ENCODE measurements at places on chromosomes 16 and 17.

DNA sequence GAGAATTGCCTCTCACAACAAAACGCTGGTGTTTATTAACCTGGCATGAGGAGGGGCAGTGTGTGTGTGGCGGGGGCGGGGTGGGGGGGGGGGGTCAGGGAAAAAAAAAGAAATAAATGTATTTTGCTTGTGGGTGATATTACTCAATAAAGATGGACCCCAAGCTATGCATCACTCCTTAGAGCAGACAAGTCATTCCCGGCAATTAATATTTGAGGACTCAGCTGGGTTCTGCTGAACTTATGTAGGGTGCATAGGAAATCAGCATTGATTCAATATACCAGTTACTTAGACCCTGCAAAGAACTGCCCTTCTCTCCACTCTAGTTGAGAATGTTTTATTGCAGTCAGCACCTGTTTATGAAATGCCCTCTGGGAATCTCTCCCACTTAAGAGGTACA is 206.2 kb upstream of the MAF start:
- DNase-seq = no peak

- DNase-seq = no peak
Measured at GRCh38 chr16:82580298-82580890, 46.4 kb upstream of the CDH13 start.

GRCh38 chr16:12575288-12575687 is 228.4 kb downstream of the CPPED1 start:
- no peak for DNase-seq

- DNase-seq = no peak
Measured at GRCh38 chr17:33786478-33786877, 468.6 kb upstream of the CCL2 start.

- DNase-seq = no peak
Measured at GRCh38 chr16:30490210-30490609, 17.7 kb downstream of the ITGAL start.

- DNase-seq = no peak
Measured at GRCh38 chr16:89574681-89575246, 794 bp upstream of the CPNE7 start.

- no peak for DNase-seq
Measured at GRCh38 chr17:66248285-66248684, 19.1 kb upstream of the APOH start.

DNA sequence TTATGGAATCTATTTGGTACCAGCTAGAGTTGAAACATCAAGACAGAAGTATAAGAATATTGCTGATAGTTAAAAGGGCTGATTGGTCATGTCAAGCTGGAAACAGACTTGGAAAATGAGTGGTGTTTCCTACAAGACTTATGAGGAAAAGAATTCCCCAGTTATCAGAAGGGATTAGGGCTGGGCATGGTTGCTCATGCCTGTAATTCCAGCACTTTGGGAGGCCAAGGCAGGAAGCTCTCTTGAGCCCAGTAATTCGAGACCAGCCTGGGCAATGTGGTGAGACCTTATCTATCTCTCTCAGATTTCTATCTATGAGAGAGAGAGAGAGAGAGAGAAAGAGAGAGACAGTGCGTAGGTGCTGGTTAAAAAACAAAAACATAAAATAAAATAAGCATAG is 139.5 kb upstream of the PMFBP1 start:
- no peak for DNase-seq

- no peak for DNase-seq
Measured at GRCh38 chr17:17087424-17088015, 45.3 kb downstream of the MPRIP start.

GRCh38 chr17:31556969-31557645 is 165.6 kb downstream of the RAB11FIP4 start:
- DNase-seq = no peak

DNA sequence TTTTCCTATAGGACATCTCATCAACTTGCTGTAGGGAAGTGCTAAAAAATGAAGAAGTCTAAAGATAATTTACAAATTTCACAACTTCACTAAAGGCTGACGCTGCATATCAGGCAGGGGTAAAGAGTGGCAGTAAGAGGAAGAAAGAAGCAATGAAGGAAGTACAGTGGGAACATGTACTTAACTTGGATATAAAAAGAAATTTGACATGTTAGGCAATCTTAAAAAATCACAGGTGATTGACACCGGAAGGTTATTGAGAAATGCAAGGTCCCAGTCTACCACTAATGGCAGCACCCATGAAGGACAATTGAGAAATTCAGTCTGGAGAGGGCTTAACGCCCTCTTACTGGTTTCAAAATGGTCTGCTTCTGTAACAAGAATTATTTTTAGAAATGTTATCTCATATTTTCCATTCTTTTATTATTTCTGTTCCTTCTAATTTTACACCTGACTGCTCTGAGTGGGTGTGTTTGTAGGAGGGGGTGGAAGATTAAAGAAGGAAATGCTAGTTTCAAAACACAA is 358.1 kb downstream of the KCNJ2 start:
- no peak for DNase-seq

GRCh38 chr17:66942451-66943264 is 21.8 kb upstream of the CACNG4 start:
- no peak for DNase-seq

DNA sequence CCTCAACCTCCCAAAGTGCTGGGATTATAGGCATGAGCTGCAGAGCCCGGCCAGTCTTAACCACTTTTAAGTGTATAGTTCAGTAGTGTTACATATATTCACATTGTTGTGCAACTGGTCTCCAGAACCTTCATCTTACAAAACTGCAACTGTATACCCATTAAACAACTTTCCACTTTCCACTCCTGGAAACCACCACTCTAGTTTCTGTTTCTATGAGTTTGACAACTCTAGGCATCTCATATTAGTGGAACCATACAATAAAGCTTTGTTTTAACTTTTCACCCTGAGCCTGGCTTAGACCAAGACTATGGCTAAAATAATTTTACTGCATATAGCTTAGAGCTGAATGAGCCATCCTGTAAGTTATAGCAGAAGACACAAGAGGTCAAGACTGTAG is 108.0 kb upstream of the GOT2 start:
- no peak for DNase-seq

GRCh38 chr17:75356260-75356937 is 49.1 kb downstream of the GRB2 start:
- DNase-seq = no peak

GRCh38 chr17:7589891-7590691 is at the start of gene SOX15:
SOX15 (minus strand) TSS chr17:7590094; CDS start chr17:7589676, 418 bp downstream.
- no peak for DNase-seq

- no peak for DNase-seq
Measured at GRCh38 chr16:52350031-52350642, 196.8 kb downstream of the TOX3 start.

GRCh38 chr17:61574542-61575351 is 16.3 kb downstream of the NACA2 start:
- no peak for DNase-seq

DNA sequence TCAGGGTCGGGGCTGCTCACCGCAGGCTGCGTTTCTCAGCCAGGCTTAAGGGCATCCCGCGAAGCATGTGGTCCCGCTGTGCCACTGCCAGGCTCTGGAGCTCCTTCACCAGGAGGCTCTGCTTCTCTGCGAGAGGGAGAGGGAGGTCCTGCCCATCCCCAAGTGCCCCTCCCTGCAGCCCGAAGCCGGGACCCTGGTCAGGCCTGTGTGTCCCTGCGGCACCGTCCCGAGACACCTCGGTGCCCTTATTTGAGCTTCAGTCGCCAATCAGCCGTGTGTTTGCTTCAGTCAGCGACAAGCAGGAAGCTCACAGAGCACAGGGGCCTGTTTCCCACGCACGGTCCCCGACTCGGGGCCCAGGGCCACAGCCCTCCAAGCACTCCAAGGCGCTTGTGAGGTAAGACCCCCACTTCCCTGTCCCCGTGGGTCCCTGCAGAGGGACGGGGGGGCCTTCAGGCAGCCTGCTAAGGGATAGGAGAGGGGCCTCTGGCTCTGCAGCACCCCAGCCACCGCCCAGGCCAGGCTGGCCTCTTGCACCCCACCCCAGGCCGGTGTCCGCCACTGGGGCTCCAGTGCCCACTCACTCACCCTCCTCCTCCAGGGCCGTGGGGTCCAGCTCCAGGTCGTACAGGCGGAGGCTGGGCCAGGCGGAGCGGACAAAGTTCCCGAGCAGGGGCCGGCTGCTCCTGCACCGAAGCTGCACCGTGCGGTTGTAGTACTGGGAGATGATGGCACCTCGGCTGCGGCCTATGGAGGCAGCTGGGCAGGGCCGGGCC is 3.2 kb downstream of the TMC6 start:
- DNase-seq = no peak

- no peak for DNase-seq
Measured at GRCh38 chr16:4109250-4109736, 6.9 kb downstream of the ADCY9 start.

GRCh38 chr16:51355875-51356274 is 204.8 kb upstream of the SALL1 start:
- DNase-seq = no peak

DNA sequence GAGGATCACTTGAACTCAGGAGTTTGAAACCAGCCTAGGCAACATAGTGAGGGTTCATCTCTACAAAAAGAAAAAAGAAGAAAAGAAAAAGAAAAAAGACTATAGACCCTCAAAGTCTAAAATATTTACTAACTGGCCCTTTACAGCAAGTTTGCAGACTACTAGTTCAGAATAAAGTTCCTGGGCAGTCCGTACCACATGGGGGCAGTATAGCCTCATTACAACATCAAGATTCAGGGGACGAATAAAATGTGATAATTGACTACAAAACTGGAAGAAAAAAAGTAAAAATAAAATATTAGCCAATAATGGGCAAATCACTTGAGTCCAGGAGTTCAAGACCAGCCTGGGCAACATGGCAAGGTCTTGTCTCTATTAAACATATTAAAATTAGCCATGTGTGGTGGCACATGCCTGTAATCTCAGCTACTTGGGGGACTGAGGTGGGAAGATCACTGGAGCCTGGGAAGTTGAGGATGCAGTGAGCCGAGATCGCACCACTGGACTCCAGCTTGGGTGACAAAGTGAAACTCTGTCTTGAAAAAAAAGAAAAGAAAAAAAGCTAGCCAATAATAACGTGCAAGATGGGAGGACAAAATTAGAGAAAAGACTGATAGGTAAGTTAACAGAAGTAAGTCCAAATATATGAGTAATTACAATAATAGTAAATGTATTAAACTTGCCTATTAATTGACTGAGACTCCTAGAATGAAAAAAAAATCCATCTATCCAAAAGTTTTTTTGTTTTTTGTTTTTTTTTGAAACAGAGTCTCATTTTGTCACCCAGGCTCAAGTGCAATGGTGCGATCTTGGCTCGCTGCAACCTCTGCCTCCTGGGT is 129.4 kb upstream of the SEC14L1 start:
- no peak for DNase-seq

DNA sequence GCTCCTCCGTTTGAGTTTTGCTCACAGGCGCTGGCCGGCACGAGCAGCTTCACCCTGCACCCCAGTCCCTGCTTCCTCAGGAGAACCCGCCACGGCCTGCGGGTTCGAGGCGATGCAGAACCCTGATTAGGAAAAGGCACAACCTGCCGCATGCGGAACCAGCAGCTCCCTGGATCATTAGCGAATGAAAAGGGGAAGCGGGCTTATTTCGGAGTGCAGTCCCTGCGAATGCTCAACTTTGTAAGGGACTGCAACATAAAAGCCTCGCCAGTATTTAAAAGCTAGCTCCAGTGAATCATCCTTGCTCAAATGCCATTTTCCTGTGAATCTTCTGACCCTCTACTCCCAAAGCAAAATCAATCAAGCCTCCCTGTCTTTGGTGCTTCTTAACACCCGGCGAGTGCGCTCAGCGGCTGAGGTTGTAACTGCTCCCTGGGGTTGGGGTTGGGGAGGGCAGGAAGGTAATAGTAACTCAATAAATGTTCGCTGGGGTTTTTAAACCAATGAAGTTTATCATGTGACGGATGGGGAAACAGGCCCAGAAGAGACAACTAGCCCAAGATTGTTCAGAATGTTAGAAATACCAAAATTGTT is 678 bp upstream of the AKAP10 start:
- no peak for DNase-seq

DNA sequence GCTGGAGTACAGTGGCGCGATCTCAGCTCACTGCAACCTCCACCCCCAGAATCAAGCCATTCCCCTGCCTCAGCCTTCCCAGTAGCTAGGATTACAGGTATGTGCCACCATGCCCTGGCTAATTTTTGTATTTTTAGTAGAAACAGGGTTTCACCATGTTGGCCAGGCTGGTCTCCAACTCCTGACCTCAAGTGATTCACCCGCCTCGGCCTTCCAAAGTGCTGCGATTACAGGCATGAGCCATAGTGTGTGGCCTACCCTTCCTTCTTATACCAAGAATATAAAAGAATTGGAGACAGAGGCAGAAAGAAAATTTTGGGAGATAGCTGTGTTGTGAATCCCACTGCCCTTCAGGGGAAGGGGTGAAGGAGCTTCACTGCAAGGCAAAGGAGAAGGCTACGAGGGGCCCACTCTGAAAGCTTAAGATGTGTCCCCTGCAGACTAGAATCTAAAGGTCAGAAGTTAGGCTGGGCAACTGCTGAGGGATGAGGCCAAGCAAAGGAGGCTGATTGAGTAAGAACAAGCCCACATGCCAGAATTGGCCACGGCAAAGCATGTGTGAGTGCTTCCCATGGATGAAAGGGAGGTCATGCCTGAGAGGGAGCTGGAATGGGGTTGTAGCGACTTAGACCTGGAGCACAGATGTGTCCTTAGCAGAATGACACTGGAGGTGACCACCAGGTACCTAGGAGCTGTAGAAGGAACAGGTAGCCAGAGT is 8.4 kb upstream of the CRYBA1 start:
- DNase-seq = no peak

- no peak for DNase-seq
Measured at GRCh38 chr17:32569171-32570080, 82.6 kb downstream of the CDK5R1 start.

DNA sequence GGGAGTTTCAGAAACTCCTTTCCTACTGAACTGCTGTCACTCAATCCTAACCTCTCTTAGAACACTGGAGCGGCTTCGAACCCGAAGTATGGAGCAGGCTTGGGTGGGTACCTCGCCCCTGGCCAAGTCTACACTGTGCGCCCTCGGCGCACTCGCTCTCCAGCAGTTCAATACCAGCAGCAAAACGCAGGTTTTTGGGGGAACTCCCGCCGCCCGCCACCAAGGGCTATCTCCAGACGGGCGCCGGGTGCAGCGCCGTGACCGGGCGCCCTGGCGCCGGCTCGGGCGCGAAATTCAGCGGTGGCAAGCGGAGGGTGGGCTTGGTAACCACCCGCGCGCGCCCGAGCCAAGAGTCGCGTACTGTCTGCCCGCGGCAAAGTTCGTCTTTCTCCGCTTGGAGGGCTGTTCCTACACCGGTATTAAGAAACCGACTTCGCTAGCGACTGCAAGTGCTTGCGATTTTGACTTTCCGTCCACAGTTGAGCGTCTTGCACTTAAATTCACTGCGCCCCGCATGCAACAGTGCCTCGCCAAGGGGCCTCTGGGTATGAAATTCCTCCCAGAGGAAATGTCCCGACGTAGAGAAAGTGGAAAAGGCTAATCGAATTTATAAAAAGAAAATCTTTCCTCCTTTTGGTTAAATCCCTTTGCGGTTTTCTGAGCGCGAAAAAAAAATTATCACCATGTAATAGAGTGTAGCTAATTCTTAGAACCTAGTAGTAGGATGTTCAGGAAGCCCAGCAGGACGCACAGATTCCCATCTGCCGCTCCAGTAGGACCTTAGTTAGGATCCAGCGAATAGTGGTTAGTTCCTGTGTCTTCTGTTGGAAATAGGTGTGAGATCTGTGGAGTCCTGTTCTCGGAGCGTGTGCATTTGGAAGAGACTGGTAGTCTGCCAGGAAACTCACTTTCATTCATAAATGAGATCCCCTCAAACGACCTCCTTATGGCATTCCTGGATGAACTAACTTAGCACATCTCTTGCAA is 5.0 kb upstream of the SALL1 start:
- no peak for DNase-seq

- DNase-seq = no peak
Measured at GRCh38 chr17:43142153-43142552, 17.0 kb upstream of the BRCA1 start.

GRCh38 chr16:75702242-75702641 is 981 bp upstream of the DUXB start:
- no peak for DNase-seq

Measured in NCI-H510A (cell line).